ENCODE measurements at places on chromosomes 2 and 18.

DNA sequence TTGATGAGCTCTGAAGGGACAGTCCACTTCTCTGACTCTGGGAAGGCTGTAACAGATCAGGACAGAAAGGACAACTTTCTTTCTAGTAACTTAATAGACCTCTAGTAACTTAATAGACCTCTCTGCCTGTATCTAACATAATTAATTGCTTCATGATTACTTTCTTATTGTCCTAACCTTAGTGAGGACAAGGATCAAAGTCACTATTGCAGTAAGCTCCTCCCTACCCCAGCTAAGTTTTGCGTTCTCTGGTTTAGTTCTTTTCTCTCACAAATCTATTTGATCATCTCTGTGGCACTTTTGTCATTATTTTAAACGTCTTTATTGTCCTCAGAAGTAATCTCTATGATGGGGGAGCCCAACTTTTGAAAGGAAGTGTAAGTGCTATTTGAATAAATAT, 125.5 kb upstream of the UGP2 start:
- DNase-seq = no peak

GRCh38 chr18:6878556-6879297, 149.2 kb downstream of the ARHGAP28 start:
- peak; percentile 51 for DNase-seq

DNA sequence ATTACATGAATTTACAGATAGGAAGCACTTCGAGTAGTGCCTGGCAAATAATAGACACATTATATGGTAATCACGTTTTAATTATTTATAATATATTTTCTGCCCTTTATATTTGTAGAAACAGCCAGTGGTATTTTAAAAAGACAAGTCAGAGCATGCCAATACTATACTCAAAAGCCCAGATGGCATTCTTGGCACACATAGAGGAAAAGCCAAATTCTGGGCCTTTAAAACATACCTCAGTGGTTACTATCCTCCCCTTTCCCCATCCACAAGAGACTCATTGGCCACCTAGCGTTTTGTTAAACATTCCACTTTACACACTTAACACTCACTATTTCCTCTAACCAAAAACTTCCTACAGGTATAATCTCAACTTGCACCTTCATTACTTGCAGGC, 63.3 kb upstream of the ZNF804A start:
- no peak for DNase-seq

- DNase-seq = no peak
Measured at GRCh38 chr2:224312741-224313140, 89.2 kb downstream of the FAM124B start.

DNA sequence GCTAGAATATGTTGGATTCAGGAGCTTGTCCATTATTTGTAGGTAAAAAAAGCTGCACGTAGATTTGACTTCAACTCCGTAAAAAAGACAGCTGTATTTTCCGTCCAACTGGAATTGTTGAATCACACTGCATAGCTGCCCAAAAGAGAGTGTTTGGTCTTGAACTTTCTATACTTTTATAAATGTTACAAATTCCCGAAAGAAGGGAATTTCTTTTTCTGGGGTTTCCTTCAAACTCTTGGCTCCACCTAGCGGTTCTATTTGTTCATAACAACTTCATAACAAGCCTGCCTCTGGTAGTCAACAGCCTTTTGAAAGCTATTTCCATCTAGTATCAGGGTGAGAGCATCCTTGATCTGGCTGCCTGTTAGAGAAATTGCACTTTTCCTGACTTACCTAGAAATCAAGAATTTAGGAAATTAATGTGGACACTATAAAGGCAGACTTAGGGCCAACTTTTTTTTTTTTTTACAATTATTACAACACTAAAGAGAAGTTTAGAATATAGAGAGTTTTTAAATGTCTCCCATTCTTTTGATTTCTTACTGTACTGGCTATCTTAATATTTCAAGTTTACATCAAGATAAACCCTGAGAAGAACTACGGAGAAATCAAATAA, 48.1 kb downstream of the TMEM185B start:
- no peak for DNase-seq

DNA sequence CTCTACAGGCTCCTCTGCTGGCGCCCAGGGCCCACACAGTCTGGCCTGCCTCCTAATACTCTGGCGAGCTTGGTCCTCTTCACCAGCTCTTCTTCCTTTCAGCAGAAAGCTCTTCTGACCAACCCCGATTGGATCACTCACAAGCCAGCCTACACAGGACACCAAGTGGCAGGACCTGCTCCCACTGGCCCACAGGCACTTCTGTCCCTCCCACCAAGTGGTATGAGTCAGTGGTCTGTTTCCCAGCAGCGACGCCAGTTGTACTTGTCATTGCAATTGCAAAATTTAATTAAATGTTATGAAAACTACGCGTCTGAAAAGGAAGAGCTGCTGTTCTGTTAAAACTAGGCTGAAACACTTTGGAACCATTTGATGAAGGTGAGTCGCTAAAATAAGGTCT, 46.7 kb downstream of the NDUFA10 start:
- no peak for DNase-seq

- no peak for DNase-seq
Measured at GRCh38 chr2:228699888-228700287, 518.4 kb upstream of the SPHKAP start.

GRCh38 chr2:165474619-165475276, 5.2 kb downstream of the CSRNP3 start:
- DNase-seq = no peak

GRCh38 chr2:46703588-46703987, 212.0 kb downstream of the MCFD2 start:
- DNase-seq = no peak

DNA sequence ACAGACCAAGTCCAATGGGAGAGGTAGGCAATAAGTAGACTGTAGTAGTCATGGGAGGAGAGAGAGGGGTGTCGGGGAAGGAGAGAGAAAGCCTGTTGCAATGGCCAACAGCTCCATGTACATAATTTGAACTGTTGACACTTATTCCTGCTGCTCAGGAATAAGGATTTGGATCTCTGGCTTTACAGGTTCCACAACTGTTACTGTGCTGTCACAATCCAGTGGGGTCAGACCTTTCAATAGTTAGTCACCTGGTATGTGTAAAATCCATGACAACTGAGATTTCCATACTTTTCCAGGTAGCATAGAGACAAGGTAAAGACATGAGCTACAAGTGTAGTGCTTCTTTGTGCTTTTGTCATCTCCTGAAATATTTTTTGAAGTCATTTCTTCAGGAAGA, 47.5 kb upstream of the RIOK3 start:
- DNase-seq = no peak

DNA sequence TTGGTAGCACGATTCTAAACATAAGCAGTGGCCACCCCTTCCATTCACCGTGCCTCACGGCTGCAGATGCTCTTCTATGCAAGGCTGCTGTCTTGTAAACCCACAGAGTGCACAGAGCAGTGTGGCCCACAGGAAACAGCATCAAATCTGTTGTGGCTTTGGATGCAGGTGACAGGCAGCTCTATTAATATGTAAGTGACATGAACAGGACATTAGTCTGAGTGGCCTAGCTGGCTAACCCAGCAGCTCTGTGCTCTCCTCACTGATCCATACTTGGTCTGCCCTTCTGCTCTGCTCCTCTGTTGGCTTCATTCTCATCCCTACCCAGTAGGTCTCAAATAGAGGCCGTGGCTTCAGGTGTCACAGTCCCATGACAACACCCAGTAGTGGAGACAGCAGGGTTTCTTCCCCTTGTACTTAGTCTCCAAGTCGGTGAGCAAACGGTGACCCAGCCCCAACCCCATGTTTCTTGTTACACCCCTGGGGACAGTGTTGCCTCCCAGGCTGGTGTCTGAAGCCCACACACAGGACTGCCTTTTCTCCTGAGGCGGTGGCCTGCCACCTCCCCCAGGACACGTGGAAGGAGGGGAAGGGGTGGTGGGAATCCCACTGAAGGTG, 5.8 kb downstream of the SH3RF3 start:
- no peak for DNase-seq

DNA sequence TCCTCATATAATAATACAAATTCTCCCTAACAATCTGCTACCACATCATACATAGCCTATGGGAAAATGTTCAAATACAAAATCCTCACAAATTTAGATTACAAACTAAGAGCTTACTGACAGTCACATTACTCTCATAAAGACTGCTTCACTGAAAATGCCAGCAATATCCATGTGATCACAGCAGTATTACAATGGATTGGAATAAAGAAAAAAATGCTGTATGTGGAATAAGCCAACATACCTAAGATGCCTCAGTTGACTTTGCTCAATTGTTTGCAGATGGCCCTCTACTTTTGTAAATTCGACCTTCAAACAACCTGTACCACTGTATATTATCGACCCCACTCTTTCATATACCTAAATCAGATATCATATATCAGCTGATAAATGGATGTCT, 88.7 kb downstream of the DYM start:
- DNase-seq = no peak

DNA sequence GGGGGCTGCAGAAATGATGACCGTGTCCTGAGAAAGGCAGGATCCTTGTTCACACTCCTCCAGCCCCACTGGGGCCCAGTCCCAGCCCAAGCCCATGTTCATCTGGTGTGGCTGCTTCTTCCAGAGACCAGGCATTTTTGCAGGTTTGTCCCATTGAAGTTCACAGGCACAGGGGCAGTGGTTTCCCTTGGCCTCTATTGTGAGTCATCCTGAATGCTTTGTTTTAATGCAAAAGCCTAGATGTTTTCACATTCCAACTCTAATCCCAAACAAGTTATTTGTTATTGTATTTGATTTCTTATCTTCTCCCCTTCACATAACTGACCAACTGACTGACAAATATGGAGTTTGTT, 426.4 kb upstream of the ID2 start:
- no peak for DNase-seq

GRCh38 chr18:6022845-6023244, 127.5 kb upstream of the TMEM200C start:
- DNase-seq = no peak

DNA sequence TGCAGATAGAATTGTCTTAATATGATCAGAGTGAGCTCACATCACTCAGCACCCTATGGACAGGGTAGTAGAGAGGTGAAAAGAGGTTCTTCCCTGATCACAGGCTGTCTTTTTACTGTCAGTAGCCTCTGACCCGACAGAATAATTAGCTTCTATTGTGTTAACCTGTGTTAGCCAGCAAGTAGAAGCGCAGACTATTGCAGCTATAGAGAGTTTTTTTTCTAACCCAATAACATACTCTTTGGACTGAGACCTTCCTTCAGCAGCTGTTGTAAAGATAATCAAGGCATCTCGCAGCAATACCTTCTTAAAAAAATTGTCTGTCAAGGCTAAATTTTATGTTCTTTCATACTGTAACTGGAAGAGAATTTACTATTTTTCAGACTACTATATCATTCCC, 670.4 kb downstream of the ADCYAP1 start:
- DNase-seq = no peak

DNA sequence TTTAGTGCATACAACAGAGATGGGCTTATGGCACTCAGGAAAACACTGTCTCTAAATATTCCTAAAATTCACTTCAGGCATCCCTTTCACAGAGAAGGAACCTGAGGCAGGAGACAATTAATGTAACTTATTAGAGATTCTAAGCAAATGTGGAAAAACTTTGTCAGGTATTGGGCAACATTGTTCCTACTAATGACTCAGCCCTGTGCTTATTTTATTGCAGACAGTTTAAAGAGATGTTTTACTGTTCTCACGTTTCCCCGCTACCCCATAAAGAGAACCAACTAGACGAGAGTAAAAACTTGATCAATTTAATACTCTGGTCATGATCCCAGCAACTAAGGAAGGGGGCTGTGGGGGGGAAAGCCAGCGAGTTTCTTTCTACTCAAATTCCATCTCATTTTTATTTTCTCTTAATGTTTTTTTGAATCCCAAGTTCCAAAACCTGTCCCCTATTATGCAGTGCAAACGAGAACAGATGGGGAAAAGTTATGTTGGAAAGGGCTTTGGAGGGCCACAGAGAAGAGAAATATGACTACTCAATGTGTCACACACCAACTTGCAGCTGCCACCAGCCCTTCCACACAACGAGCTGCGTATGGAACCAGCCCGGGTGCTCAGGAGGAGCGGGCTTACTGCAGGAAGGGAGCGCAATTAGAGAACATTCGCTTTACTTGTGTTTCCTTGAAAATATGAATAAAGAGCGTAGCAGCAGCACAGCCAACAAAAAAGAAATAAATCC, 18.7 kb upstream of the ACVR1 start:
- DNase-seq = no peak

DNA sequence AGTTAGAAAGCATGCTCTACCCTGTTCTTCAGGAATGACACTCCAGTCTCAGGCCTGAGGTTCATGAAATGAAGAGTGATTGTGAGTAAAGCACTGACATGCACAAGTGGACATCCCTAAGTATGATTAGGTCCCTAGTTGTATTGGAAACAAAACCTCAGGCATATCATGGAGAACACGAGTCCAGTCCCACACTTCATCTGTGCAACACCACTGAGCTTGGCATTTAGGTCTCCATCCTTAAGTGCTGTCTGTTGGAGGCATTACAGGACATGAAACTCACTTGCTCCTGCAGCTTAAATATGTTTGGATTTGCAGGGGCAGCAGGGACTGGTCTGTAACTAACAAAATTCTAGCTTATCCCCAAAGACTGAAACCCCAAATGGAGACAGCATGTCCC, 250.3 kb upstream of the KLHL29 start:
- no peak for DNase-seq

- no peak for DNase-seq
Measured at GRCh38 chr2:33791625-33792024, 192.5 kb upstream of the FAM98A start.

DNA sequence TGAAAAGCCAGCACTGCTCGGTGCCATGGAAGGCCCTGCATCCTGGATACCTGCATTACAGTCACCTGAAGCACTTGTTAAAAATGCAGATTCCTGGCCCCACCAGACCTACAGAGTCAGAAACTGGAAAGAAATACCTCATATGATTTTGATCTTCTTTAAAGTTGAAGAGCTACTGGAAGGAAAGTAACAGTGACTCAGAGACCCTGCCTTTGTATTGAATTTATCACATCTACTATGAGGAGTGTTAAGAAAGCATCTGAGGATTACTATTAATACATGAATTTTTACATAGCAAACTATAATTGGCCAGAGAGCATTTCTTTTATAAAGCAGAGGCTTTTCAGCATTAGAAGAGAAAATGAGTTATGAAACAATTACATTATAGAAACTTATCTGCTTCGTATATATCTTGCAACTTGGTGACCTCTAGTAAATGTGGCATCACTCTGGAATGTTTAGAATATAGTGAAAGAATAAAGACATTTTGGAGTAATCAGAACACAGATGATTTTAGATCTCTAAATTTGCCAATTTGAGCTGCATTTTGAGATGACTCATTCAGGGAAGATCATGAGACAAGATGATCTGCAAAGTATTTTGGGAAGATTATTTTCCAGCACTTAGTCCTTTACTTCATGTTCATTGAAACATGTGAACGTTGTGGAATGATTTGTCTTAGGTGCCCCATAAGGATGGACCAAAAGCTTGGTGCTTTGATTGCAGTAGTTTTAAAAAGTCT, 12.2 kb downstream of the PTPRM start:
- DNase-seq = no peak

GRCh38 chr2:71067567-71068217, 756 bp upstream of the NAGK start:
- no peak for DNase-seq
